ENCODE measurements at places on chromosomes 6 and 20.

DNA sequence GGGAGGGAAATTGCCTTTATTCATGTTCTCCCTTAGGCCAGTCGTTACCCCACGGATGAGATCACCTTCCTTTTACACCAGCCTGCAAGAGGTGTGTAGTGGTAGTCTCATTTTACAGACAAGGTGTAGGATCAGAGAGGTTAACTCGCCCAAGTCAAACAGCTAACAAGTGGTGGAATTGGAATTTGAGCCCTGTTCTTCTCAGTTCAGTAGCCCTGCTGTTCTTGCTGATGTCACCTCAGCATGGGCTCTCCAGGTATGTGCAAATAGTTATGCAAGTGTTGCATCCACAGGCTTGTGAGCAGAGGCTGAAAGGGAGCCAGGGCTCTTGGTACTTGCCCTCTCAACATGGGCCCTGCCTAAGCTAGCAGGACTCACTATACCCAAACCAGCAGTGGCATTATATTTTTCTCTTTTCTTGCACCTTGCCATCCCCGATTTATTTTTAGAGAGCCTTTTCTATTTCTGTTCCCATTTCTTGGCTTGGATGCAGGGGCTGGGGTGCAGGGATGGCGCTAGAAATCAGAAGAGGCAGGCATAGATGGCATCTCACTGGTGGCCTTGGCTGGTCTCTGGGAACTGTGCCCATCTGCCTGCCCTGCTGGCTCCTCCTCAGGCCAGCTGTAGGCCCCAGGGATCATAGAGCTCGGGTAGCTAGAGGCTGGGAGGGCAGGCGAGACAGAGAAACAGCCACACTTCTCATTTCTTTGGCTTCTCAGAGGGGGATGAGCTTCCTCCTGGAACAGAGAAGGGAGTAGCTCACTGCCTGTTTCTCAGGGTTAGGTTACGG is 18.2 kb downstream of the PPARD start:
- no peak for DNase-seq

GRCh38 chr20:6583134-6583738 is 184.2 kb upstream of the BMP2 start:
- DNase-seq = peak; percentile 71

DNA sequence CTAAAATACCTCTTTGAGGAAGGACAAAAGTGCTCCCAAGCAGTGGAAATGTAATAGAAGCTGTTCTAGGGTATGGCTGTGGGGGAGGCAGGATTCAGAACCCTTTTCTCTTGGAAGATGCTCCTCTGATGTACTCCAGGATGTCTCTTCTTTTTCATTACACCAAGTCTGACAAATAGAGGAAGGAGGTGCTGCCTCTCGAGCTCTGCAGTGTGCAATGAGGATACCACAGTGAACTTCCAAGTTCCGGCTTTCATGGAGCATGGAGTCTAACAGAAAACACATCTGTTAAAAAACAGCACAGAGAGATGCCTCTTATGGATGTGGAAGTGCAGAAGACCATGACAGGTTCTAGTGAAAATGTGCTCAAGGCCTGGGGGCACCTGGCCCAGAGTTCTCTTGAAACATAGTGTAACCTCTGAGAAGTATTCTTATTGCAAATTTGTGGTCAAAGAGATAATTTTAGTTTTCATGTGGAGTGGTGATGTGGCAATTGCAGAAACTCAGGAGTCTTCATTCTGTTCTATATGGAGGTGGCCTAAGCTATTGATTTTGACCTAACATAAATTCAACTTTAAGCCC is 362.0 kb upstream of the CITED2 start:
- DNase-seq = no peak

DNA sequence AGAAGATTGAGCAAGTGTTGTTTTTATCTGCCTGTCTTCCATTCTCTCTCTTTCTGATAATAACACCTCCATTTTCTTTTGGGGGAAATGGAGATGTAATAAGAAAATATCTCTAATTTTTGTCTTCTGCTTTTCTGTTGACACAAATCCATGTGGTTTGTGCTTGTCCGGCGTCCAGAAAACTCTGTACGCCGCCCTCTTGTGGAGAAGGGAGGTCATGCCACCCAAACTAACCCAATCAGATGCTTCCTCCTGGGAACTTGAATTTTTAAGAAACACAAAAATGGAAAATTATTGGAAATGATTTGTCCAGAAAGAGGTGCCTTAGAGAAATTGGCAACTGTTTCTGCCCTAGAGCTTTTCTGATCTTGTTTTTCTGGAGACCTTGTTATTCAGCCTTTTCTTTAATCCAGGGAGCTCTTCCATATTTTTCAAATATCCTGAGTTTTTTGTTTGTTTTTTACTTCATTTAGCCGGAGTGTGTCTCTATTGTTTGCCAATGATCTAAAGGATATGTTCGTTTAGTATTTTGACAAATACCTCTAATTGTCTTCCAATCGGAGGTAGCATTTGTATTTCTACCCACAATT is 17.8 kb upstream of the FNDC1 start:
- peak; percentile 5 for DNase-seq

- DNase-seq = no peak
These were observed 418.5 kb upstream of the BTBD3 start for GRCh38 chr20:11499101-11499634.

DNA sequence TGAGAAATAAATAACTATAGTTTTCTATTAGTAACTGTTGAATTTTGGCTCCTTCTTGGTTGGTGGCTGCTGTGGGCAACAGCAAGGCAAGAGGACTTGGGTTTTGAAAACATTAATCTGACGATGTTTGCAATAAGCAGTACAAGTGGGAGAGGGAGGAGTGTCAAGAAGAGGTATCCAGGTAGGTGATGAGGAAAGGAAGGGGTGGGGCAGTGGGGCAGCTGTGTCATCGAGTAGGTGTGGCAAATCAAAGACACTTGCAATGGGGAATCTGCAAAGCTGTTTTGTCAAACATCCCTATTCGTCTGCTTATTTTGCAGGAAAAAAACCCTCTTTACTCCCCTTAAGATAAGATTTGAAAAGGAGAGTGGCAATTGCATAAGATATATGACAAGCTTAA is 171.9 kb upstream of the MAP3K7 start:
- no peak for DNase-seq

GRCh38 chr20:25032478-25033264 is 25.3 kb downstream of the ACSS1 start:
- no peak for DNase-seq
